ENCODE measurements at places on chromosomes 7 and 10.

DNA sequence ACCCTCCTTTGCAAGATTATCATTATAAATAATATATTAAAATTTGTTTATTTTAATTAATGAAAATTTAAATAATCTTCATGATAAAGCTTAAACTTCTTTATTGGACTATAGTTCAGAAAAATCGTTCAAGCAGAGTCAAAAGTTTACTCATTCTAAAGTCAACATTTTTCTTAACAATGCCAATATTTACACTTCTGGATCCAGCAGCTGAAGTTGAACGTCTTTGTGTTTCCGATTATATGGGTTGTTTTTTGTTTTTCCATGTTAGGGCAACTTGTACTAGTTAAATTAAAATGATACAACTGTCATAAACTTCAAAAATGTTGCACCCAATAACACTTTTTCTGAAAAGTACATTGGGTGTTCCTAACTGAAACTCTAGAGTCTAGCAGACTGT, 43.8 kb downstream of the GRB10 start:
- DNase-seq, result no peak

DNA sequence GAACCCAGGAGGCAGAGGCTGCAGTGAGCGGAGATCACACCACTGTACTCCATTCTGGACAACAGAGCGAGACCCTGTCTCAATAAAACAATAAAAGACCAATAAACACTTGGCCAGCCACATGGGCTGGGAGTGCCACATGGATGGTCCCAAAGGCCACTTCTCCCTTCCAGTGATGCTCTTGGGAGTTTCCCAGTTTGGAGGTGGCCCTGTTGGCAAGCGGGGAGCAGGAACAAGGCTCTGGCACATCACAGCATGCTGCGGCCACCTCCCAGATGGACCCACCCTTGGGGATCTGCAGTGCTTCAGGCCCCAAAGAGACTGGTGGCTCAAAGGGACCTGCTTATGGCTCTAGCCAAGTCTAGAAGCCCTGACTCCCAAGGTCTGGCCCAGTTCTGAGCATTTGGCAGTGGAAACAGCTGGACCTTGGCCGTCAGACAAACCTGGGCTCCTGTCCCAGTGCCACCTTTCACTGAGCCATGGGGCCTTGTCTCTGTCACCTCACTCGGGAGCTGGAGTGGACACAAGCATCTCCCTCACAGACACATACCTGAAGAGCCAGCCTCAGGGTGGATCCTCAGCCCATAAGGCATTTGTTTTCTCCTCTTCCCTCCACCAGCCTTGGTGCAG, 91.7 kb downstream of the COL13A1 start:
- no peak for DNase-seq

DNA sequence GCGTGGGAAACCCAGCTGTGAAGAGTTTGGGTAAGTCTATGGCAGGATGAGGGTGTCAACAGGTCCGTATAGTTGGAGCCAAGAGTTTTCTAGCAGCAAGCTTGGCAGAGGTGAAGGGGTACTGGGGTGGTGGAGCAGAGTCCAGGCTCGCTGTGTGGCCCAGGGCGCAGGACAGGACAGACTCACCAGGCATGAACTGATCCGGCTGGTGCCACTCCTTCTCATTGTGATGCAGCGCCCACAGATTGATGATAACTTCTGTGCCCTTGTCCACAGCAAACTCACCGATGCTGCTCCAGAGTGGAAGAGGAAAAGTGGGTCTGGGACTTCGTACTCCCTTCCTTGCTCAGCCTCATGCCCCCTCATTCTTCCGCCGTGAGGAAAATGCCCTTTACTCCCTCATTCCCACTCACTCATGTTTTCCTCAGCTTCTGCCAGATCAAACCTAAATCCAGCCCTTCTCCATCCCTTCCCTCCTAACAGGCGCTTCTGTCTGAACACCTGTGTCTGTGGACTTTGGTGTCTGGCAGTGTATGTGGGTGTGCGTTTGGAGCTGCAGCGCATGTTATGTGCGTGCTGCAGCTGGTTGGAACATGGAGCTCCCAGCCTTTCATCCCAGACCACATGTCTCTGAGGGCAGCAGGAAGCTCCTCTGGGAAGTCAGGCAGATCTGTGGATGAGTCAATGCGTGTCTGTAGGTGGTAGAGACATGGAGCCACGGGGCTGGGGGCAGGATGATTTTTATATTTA, 5.7 kb downstream of the CYP17A1 start:
- DNase-seq, result no peak

DNA sequence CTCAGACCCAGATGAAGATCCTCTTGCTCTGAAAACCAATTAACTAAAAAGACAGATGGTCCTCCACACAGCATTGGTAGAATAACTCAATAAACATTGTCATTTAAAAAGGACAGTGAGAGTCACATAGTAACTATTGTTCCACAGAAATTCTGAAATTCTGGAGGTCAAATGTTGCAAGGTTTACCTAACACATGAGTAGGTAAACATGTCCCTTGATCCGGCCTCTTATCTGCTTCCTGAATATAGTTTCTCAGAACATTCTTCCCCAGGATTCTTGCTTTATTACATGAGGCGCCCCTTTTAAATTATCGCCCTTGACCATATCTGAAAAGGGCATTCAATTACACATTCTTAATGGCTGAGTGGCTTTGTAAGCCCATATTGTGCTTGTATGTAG, 270.7 kb downstream of the SEMA3D start:
- no peak for DNase-seq

GRCh38 chr10:72485701-72486100, 131.0 kb upstream of the DNAJB12 start:
- DNase-seq, result no peak

GRCh38 chr7:75776295-75776971, 4.4 kb upstream of the CCL26 start:
- DNase-seq, result peak; percentile 36

- peak; percentile 90 for DNase-seq
Measured at GRCh38 chr10:78756604-78757343, 312.0 kb upstream of the ZMIZ1 start.

DNA sequence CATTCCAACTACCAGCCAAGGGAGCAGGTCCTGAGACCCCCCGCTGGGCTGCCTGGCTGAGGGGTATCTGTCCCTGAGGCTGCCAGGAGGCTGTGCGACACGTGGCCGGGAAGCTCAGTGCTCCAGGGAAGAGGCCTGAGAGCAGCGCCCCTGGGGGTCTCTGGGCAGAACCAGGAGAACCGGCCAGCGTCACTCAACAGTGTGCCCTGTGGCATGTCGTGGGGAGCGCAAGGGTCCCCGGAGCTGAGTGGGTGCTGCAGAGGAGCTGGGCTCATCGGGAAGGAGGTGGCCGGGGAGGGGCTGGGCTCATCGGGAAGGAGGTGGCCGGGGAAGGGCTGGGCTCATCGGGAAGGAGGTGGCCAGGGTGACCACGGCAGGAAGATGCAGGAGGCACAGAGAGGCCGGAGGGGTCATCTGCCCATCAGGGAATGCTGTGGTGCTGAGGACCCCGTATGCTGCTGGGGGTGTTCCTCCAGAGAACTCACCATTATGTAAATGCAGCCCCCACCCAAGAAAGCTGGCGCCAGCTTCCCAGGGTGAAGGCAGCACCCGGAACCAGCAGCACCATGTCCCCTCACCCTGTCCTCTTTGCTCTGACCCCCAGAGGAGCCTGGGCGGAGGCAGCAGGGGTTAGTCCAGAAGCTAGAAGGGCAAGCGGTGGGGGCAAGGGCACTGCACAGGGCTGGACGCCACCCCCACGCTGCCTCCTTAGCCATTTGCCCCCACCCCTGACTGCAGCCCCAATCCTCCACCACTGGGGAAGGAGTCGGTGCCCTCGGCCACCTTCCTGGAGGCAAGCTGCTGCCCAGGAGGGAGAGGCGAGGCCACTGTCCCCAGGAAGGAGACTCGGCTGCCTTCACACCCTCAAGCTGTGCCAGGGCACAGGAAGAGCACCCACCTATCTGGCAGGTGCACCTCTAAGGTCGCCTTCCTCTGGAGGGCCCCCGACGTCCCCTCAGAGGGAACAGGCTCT, 33.3 kb downstream of the CALML3 start:
- no peak for DNase-seq

DNA sequence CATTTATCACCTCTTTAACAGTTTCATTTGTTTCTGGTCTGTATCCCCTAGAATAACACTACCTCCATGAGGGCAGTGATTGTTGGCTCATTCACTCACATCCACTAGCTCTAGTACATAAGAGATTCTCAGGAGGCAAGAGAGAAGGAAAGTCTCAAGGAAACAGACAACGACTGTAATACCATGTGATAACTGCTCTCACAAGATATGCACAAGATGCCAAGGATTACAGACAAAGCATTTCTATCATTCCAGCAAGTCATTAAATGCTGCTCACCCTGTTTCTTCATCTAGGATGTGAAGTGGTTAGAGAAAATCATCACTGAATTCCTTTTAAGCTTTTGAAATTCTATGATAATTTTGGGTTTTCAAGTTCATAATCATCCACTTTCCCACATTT, 115.3 kb downstream of the HIBADH start:
- no peak for DNase-seq

DNA sequence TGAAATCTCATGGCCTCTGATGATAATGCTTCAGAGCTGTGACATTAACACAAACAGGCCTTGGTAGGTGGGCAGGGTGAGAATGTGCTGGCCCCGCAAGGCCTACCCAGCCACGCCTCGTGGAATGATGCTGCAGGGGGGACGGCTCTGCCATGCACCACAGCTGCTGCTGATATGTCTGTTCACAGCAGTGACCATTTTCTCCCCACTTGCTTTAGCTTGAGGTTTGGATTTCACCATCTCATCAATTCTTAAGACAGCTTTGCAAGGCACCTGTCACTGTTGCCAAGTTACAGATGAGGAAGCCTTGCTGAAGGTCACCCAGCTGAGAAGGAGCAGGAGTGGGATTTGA, 128.3 kb downstream of the PTPN20 start:
- no peak for DNase-seq

DNA sequence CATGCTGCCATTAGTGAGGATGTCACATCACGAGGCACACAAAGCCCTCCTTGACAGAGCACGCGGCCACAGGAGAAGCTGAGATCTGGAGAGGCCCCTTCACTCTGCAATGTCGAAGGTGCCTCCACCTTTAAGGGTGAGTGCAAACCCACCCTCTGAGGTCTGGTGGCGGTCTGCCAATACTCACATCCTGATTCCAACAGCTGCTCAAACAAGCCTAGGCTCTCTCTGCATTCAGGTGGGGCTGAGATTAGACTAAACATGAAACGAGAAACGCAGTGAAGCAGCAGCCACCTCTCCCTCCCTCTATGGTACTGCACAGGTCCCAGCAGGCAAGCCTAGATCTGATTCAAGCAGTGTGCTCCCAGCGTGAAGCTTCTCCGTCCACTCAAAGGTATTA, 151.8 kb downstream of the TCERG1L start:
- no peak for DNase-seq

DNA sequence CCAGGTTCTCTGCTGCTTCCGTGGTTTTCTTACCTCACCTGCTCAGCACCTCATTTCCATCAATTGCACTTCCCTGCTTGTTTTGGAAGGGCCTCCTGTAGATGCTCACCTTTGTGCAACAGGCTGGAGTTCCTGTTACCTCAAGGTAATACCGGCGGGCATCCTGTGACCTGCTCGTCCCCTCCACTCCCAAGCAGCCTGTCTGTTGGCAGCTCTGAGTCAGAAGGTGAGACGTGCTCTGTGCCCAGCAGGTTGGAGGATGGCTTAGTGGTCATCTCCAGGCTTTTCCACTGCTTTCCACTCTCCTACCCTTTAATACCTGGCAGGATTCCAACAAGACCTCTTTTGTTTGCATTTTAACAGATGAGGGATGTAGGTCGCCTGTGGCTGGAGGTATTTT, 86.0 kb downstream of the CAMK1D start:
- no peak for DNase-seq

- DNase-seq, result no peak
Measured at GRCh38 chr7:147197006-147197405, 1080.4 kb downstream of the CNTNAP2 start.

- no peak for DNase-seq
Measured at GRCh38 chr7:108611268-108611667, 41.6 kb downstream of the DNAJB9 start.

- DNase-seq, result no peak
Measured at GRCh38 chr7:156493942-156494341, 146.6 kb upstream of the RNF32 start.

GRCh38 chr7:51606601-51607154, 290.1 kb upstream of the COBL start:
- no peak for DNase-seq

DNA sequence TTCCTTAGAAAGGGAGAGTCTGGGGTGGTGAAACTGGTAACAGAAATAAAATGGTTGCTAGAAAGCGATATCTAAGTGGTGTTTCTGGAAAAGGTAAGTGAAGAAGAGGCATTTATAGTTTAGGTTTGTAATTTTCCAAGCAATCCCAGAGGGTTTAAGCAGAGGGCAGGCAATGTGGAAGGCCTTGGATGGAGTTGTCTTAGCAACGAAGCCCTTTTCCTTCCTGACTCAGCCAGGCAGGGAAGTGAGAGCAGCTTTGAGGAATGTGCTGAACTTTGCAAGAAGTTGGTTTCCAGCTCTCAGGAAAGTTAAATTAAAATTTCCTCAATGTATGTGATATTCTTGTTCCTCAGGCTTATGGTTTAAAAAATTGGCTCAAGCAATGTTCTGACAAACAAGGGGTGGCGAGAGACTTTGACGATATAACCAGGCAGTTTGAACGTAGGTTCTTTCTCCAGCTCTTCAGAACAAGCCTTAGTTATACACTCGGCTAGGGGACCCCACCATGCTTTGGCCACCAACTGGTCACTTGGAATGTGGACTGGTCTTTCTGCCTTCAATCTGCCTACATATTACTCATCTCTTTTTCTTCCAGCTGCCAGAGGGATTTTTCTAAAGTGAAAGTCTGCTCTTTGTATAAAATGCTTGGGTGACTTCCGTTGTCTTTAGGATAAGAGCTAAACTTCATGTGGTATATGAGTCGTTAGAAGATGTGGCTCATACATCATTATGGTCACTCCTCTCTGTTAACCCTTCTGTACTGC, 66.9 kb upstream of the SLC25A13 start:
- peak; percentile 31 for DNase-seq

DNA sequence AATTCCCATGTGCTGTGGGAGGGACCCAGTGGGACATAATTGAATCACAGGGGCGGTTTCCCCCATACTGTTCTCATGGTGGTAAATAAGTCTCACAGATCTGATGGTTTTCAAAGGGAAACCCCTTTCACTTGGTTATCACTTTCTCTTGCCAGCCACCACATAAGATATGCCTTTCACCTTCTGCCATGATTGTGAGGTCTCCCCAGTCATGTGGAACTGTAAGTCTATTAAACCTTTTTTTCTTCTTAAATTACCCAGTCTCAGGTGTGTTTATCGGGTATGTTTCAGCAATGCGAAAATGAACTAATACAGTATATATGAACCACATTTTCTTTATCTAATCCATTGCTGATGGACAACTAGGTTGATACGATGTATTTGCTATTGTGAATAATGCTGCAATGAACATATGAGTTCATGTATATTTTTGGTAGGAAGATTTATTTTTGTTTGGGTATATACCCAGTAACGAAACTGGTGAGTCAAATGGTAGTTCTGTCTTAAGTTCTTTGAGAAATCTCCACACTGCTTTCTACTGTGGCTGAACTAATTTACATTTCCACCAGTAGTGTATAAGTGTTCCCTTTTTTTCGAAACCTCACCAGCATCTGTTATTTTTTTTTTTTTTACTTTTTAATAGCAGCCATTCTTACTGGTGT, 70.0 kb upstream of the HGF start:
- no peak for DNase-seq

- DNase-seq, result no peak
Measured at GRCh38 chr10:17506856-17507471, 52.6 kb upstream of the ST8SIA6 start.

GRCh38 chr7:100148559-100149328, at the start of gene LAMTOR4:
Gene LAMTOR4, plus strand, starts transcription at chr7:100148918. Its CDS starts 55 bp downstream, at chr7:100148973.
- DNase-seq, result peak; percentile 98
